IPS-NIHi11 (cell line): ENCODE measurements at places on chromosomes 7 and 10.

- no peak for DNase-seq
These were observed 151.2 kb downstream of the TCERG1L start for GRCh38 chr10:131160219-131160875.

GRCh38 chr7:124124201-124124600, 91.3 kb upstream of the TMEM229A start:
- no peak for DNase-seq

GRCh38 chr7:71972534-71972933, 439.6 kb downstream of the CALN1 start:
- no peak for DNase-seq

DNA sequence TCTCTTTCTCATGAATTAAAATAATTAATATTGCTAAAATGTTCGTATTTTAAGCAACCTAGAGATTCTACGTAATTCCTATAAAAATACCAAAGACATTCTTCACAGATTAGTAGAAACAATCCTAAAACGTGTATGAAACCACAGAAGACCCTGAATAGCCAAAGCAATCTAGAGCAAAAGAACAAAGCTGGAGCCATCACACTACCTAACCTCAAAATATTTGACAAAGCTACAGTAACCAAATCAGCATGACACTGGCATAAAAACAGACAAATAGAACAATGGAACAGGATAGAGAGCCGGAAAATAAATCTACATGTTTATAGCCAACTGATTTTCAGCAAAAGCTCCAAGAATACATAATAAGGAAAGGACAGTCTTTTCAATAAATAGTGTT, 105.5 kb upstream of the PTN start:
- DNase-seq: no peak
